Stimulated activated CD4-positive, alpha-beta T cell treated with anti-CD3 and anti-CD28 coated beads, TNF-alpha, amount 100 ng/mL, for 1 hour (primary cell): ENCODE measurements at places on chromosomes 5 and 9.

DNA sequence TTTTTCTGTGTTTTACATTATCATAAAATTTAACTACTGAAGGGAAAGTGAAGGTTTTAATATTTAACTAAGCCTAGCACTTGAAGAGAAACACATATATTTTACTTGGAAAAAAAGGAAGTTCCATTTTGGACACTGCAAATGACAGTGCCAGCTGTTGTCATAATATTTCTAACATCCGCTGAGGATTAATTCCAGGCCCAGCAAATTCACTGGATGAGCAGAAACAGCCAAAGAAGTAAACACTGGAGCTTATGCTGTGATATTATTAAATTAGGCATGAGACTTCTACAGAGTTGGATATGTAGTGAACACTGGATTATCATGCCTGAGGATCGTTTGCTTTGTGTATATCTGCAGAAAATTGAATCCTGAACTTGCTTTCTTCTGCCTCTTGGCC, 67.6 kb downstream of the GHR start:
- no peak for DNase-seq

GRCh38 chr5:95918421-95919006, 43.1 kb downstream of the ELL2 start:
- DNase-seq, result no peak

GRCh38 chr9:121694600-121694999, 43.2 kb downstream of the DAB2IP start:
- DNase-seq, result no peak

- DNase-seq, result no peak
Measured at GRCh38 chr5:15521381-15522186, 21.6 kb downstream of the FBXL7 start.

GRCh38 chr9:6460189-6460768, 47.3 kb downstream of the UHRF2 start:
- no peak for DNase-seq

DNA sequence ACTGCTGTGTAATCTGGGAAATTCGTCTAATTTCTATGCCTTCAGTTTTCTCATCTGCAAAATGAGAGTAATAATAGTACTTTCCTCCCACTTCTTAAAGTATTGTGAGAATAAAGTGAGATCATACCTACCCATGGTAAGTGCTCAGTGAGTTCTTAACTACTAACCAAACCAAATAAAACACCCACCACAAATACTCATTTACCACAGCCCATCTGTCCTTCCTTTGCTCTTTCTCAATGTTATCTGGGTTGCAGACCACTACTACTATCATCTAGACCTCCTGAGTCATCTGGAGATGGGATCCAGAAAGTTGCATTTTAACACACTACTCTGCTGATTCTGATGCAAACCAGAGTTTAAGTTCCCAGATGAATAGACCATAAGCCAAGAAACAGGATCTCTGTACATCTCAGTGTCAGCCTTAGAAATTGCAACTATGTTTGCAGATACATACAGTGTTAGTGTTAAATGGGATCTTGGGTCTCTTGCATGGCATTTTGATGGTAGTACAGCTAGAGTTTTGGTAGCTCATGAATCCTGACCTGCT, 105.4 kb upstream of the ATP10B start:
- no peak for DNase-seq
